BJ (cell line): ENCODE measurements at places on chromosomes 1 and 21.

GRCh38 chr1:186715887-186716809 lies 35.9 kb upstream of the PTGS2 start:
- DNase-seq: peak; percentile 3

- DNase-seq: no peak
Measured at GRCh38 chr1:86516335-86516734, 30.5 kb upstream of the CLCA4 start.

DNA sequence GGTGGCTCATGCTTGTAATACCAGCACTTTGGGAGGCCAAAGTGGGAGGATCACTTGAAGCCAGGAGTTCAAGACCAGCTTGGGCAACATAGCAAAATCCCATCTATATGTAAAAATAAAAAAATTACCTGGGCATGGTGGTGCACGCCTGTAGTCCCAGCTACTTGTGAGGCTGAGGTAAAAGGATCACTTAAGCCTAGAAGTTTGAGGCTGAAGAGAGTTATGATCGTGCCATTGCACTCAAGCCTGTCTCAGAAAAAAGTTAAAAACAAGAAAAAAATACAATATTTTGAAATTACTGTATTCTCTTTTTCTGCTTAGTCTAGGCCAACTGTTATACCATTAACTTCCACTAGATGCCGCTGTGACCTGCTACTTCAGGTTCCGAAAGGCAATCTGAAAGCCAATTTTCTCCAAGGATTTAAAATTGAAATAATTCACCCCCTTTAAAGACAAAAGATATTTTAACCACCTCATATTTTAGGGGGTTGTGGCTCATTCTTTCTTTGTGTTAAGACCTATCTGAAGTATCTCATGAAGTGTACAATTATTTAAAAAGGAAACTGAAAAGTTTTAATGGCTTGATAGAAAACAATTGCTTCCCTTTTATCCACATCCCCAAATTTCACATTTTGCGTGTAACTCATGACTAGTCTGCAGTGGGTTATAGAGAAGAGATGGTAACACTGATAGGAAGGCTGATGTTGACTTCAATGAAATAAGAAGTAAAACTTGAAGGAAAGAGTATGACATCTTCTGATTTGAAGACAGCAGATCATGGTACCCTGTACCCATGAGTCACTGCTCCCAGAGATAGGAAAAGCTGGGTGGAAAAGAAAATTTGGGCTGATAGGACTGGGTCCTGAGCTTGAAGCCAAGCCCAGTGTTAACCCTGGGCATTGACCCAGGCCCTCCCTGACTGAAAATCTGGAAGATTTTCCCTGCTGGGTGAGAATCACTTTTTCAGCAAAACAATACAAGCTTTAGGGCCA lies 24.4 kb upstream of the CLDN14 start:
- DNase-seq: no peak

DNA sequence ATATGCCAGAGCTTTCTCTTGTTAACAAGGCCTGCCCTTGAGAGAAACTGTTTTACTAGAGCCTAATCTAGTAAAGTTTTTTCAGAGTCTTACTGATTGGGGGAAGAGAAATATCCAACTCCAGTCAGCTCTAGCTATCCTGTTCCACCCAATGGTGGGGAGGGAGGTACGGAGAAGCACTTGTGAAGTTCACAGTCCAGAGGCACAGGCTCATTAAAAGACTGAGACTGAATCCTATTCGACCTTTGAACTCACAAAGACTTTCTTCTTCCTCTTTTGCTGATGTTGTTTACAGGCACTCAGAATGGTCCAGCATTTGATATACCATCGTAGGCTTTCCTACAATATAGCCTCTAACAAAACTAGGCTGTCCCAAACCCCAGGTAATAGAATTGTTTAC lies 15.5 kb upstream of the SFT2D2 start:
- no peak for DNase-seq

DNA sequence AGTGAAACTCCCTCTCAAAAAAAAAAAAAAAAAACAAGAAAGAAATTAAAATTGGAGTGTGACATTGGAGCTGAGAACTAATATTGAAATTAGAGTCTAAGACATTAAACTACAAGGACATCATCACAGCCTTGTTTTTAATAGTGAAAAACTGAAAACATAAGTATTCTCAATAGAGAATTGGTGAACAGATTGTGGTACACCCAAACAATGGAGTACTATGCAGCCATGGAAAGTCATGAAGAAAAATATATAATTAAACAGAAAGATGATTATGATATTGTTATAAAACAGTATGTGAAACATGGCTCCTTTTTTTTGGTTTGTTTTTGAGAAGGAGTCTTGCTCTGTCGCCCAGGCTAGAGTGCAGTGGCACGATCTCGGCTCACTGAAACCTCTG lies 43.4 kb downstream of the NCMAP start:
- DNase-seq: no peak

DNA sequence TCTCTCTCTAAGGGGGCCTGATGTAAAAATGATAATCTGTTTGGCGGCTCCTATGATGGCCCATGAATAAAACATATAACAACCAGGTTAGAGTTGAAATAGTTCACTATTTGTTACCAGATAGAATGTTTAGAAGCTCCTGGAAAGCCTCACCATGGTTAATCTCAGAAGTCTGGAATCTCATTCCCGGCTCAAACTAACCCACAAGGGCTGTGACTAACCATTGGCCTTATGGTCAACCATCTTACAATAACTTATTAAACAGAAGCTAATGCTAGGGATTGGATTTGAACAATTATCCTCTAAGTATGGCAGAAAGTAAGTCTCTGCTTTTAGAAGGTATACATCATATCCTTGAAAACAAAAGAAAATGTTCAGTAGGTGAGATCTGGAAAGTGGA lies 134.1 kb upstream of the ADGRL2 start:
- DNase-seq: no peak

GRCh38 chr1:200525090-200525987 lies 95.2 kb downstream of the KIF14 start:
- no peak for DNase-seq

GRCh38 chr1:203671047-203671446 lies 44.4 kb downstream of the ATP2B4 start:
- no peak for DNase-seq

- DNase-seq: no peak
Measured at GRCh38 chr1:185566995-185567394, 167.2 kb upstream of the HMCN1 start.

DNA sequence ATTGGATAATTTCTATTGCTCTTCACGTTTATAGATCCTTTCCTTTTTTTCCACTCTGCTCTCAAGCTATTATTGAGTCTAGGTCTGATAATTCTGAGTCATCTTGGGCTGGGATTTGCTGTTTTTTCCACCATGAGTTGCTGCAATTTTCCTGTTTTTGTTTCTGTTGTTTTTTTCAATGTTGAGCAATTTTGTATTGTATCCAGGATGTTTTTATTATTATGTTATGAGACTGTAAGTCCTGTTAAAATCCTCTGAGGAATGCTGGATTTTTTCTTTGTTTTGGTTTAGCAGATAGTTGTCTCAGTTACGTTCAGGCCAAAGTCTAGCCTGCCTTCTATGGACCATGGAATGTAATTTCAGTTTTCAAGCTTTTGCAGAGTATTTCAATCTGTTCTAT lies 13.0 kb upstream of the SLC35A3 start:
- DNase-seq: peak; percentile 75

DNA sequence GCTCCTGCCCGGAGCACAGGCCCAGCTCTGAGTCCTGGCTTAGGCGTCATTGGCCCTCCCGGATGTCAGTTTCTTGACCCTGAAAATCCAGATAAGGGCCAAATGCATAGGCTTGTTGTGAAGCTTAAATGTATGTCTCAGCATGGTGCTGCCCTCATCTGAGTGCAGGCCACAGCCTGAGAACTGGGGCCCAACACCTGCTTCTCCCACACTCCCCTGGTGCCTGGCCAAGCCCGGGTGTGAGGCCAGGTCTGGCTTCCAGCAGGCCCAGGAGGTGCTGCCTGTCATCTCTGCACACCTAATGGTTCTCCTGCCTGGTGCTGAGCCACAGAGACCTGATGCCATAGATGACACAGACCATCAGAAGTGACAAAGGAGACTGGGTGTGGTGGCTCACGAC lies 14.0 kb downstream of the MX2 start:
- no peak for DNase-seq

DNA sequence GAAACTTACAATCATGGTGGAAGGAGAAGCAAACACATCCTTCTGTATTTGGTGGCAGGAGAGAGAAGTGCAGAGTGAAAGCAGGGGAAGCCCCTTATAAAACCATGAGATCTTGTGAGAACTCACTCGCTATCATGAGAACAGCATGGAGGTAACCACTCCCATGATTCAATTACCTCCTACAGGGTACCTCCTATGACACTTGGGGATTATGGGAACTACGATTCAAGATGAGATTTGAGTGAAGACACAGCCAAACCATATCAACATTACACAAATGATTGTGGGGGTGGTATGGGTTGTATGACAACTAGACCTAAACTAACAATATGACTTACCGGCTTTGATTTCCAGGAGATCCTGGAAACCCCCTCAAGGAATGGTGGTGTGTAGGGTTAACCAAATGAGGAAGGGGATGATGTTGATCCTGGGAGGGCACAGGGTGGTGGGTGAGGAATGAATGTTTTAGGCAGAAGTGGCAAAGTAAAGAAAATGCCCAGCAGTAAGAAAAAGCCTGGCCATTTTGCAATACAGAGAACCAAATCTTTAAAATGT lies 80.5 kb downstream of the FGGY start:
- DNase-seq: no peak

GRCh38 chr21:46641656-46642055 lies 6.2 kb downstream of the PRMT2 start:
- DNase-seq: no peak

DNA sequence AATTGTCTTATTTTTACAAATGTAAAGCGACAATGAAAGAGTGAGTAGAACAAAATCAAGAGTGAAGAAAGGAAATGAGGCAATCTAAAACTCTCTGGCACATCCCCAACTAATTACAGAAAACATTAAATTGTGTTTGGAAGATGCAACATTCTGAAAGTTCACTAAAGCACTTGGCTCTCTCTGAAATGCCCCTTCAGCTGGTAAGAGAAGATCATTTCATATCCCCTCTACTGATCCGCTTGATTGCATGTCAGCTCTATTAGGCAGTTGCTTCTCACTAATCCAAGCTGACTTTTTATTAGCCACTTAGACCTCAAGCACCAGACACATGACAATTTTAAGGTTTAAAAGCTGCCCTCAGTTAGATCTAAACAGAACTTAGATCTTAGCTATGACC lies 262.8 kb upstream of the PRMT6 start:
- no peak for DNase-seq

GRCh38 chr1:75764057-75764655 lies 21.9 kb upstream of the RABGGTB start:
- DNase-seq: no peak

DNA sequence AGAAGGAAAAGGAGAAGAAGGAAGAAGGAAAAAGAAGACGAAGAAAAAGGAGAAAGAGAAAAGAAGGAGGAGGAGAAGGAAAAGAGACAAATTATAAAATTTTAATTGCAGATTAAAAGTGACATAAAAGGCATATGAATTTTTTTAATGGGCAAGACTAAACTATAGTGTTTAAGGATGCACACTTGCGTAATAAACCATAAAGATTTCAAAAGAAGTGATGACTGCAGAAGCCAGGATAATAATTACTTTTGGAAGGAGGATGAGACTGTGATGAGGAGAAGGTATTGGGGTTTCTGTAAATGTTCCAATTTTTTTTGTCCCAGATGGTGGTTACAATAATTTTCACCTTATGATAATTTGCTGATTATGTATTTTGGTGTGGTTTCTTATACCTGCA lies 243.1 kb upstream of the PKN2 start:
- no peak for DNase-seq

GRCh38 chr1:171772312-171772711 lies 9.1 kb upstream of the METTL13 start:
- DNase-seq: no peak

DNA sequence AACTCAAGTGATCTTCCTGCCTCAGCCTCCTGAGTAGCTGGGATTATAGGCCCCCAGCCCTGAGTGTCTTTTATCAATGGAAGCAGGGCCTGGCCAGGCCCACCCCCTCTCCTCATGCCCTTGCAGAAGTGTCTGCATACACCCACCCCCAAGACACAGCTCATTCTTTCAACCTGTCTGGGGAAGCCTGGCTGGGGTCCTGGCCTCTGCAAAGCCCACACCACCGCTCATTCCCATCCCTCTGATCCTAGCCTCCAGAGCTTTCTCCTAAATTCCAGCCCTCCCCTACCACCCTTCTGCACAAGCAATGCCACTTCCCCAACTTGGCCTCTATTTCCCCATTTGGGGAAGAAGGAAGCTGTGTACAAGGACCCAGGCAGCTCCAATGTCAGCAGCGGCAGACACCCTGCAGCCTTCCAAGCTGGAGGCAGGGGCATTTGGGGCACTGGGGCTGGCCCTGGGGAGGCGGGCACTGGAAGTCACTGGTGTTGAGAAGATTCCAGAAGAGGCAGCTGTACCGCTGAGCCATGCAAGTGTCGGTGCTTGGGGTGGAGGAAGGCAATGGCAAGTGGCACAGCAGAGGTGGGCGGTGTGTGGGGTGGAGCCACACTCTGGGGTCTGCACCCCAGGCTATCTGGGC lies 33.7 kb upstream of the ARF1 start:
- no peak for DNase-seq

- DNase-seq: no peak
Measured at GRCh38 chr21:25944672-25945213, 210.0 kb downstream of the GABPA start.

DNA sequence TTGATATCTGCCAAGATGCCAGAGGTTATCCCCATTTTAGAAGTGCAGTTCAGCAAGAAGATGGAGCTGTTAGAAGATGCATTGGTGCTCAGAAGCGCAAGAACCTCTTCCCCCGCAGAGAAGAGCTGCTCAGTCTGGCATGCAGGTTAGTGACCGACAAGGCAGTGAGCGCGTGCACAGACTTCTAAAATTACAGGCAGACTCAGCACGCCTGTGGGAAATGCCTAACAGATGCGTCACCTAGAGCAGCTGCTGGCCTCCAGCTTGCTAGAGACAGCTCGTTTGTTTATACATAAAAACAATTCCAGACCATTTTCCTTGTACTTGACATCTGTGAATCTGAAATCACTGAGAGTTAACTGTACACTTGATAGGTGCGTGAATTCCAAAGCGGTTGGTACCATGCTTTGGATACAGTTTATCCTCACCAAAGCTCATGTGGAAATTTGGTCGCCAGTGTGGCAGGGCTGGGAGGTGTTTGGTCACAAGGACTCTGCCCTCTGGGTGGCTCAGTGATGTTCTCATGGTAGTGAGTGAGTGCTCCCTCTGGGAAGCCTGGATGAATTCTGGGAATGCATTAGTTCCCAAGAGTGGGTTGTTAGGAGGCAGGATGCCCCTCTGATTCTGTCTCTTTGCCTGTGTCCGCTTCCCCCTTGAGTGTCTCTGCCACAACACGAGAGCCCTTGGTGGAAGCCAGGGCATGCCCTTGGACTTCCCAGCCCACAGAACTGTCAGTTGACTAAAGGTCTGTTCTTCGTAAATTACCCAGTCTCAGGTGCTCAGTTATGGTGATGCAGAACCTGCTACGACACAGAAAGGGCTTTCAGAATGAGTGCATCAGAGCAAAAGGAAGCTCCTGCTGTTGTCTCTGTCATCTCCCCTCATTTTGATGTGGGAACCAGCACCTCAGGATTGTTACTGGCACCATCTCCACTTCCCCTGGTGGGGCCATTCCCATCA lies 24.4 kb downstream of the SNAP47 start:
- peak; percentile 94 for DNase-seq
